T-helper 9 cell (primary cell): ENCODE measurements at places on chromosomes 5 and 9.

DNA sequence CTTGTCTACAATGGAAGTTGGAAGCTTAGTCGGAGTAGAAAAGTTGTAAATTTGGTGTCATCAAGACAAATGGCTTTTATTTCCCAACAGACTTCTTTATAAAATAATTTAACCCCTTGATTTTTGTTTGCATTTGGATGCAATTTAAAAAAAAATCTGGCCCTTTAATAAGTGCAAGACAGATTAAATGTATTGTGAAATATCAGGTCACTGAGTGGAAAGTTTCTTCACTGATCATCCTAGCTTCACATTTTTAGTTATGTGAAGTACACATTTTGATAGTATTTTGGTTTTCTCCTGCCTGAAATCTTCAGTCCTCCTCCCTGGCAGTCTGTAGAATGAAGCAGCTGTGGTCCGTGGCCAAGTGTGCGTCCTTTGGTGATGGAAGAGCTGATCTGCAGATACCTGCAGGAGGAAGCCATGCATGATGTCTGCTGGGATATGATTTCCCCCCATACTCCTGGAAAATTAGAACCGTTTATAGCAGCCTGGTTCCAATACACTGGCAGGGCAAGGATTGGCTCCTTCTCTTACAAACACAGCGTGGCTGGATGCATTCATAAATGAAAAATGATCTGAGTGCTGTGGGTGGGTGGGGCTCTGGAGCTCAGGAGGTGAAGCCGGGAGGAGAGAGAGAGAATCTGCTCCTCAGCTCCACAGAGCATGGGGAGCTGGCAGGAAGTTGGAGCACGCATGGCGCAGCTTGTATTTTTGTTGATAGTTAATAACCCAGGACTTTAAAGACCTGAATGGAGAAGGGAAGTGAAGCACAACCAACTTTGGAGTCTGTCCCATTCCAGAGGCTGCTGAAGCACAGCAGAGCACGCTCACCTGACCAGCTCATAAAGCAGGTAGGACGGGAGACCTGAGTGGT, 238.4 kb downstream of the GOLPH3 start:
- no peak for DNase-seq

- DNase-seq, result no peak
Measured at GRCh38 chr5:97097326-97098230, 44.8 kb downstream of the LIX1 start.

GRCh38 chr9:105958587-105958986, 264.2 kb downstream of the TMEM38B start:
- DNase-seq, result no peak

DNA sequence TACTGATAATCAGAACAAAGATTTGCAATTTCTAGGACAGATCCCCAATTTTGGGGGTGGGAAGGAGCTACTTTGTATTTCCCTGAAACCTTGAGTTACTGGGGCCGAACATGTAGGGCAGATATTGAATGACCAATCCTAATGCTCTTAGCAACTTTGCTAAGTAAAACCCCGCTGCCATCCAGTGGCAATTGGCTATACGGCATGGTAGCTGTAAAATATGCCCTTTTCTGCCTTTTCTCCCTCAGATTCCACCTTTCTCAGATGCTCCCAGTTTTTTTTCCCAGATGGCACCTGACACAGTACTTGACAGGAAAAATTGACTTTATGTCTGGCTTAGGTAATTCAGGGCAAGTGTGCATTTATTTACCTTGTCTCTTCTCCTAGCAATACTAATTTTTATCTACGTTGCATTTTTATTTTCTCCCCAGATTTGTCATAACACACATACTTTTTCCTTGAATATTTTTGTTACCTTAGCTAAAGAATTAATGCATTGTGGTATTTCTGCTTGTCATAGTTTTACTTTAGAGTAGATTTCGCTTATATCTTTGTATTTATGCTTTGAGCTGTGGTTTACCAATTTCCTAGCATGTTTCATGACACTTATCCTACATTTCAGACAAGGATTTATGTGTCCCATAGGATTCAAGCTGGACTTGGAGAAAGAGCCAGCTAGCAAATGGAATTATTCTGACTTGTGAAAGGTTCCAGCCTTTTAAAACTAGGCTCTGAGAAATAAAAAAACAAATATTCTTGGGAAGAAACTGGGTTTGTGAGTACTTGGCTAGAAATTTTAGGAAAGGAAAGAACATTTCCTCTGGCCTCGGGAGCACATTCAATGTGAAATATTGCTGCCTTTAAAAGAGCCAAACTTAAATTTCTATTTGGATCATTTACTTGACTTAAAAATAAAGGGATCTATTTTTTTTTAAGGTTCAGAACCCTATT, 37.4 kb downstream of the PIK3R1 start:
- DNase-seq, result peak; percentile 25

DNA sequence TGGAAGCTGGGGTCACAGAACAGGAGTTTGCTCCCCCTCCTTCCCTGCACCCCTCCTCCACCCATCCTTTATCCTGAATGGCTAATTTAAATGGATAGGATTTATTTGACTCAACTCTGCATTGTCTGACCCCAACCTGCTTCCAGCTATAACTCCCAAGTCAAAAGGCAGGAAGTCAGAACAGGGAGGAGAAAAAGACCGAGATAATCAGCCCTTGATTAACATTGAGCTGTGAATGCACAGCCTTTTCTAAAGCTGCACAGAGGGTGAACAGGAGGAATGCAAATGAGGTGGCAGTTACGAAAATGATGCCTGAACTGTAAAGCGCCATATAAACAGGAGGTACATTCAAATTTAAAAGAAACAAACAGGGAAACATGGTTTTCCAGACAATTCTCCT, 152.8 kb downstream of the SPOCK1 start:
- no peak for DNase-seq

DNA sequence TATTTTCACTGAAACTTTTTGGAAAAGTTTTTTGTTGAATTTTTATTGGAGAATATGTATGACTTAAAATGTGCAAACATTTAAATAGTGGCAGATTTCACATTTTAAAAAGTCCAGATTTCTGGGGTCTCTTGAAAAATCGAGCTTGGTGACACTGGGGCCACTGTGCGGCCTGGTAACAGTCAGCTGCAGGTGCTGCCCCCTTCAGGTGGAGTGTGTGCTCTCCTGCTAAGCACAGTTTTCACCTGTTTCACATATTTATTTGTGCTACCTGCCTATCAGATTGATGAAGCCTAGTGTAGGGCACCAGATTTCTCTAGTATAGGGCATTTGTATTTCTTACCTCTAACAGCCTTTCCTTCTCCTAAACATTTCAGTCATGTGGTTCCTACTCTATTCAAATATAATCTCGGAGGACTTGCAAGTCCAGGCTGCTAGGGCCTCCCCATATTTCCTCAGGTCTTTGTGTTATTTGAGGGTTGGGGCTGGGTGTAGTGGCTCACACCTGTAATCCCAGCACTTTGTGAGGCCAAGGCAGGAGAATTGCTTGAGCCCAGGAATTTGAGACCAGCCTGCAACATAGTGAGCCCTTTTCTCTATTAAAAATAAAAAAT, 95.8 kb upstream of the KLF9 start:
- DNase-seq, result no peak

GRCh38 chr5:68932830-68933434, 160.9 kb upstream of the SLC30A5 start:
- DNase-seq, result peak; percentile 15

GRCh38 chr5:9121597-9121996, 424.3 kb downstream of the SEMA5A start:
- no peak for DNase-seq

DNA sequence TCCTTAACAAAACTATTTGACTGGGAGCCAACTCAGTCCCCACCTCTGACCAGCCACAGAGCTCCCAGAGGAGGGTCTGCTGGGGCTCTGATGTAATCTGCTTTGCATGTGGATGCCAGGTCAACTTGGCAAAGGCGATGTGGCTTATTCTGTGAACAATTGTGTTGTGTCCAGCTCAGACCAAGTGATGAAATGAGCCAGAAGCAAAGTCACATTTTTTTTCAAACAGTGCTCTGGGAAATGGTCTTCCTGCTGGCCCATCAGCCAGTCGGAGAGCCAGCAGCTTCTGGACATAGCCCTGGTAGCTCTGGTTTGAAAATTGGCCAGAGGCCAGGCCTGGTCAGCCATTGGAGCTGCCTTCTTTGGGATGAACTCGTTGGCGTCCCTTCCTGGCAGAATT, 86.5 kb downstream of the ANGPTL2 start:
- DNase-seq, result no peak
